ENCODE measurements at places on chromosomes 5 and 9. TPM values are rescaled to one million over a fixed set of nuclear protein-coding genes. Genes with fewer than 3 reads are reported as not detected.

Gene STC2
- polyA plus RNA-seq = not detected

DNA sequence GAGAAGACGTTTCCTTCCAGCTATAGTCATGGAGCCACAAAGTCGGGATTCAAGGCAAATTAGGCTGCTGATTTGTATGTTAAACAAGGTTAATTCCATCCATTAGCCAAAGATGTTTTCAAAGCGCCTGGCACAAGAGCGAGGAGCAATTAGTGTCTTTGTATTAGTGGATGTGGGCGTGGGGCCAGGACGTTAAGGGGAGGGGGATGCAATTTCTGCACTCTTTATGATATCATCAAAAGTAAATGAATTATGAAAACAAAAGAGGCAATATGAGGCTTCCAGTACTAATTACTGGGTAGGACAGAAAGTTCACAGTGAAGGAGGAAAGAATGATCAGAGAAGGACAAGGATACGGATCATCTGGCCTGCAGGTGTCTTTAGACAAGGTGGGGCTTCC, 230.9 kb upstream of the MSX2 start:
- no peak for DNase-seq

GRCh38 chr9:91935066-91935749, 14.8 kb downstream of the ROR2 start:
- DNase-seq = no peak

DNA sequence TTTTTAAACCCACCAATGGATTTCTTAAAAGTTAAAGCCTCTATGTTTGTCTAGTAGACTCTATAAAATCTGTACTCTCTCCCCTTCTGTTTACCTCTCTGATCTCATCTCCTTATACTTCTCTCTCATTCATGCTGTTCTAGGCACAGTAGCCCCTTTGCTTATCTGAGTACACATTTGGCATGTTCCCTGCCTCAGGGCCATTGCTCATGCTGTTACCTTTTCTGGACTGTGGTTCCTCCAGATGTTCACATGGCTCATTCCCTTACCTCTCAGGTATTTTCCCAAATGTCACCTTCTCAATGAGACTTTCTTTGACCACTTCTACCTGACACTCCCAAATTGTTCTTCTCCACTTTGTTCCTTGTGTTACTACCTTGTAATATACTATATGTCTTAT, 176.1 kb downstream of the CWC27 start:
- no peak for DNase-seq

Gene SPAG8
- 1.7 TPM for polyA plus RNA-seq

- DNase-seq = no peak
Measured at GRCh38 chr5:53425687-53426511, 54.5 kb upstream of the FST start.

DNA sequence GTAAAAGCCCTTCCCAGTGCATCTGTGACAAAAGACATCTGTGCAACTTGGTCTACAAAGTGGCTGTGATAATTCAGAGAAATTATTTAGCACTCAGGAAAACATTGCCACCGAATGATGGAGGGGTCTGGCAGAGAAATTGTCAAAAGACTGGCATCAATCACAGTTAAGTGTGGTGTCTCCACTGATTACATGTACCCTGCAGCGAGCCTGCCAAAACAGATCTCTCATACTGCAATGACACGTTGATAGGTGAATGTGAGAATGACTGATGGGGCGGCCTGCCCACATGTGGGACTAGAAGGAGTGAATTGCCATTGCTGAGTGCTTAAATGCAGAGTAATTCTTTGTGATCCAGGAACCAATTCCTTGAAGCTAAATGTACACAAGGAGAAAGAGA, 136.4 kb upstream of the PCSK5 start:
- DNase-seq = no peak

GRCh38 chr5:54900984-54901725, 84.2 kb downstream of the ESM1 start:
- no peak for DNase-seq

DNA sequence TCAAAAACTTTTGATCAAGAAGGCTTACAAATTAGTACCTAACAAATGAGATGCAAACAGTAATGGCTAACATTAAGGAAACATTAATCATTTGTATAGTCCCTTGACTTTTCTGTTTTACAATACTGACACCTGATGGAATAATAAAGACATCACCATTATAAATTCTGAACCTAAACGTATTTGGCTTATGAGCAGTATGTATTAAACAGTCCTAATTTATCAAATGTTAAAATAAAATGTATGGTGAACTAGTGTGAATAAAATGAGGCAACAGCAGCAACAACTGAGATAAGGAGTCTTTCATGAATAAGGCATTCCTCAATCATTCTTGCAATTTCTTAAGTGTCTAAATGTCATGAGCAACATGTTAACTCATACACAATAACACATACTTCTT, 6.0 kb downstream of the PUM3 start:
- DNase-seq = no peak

DNA sequence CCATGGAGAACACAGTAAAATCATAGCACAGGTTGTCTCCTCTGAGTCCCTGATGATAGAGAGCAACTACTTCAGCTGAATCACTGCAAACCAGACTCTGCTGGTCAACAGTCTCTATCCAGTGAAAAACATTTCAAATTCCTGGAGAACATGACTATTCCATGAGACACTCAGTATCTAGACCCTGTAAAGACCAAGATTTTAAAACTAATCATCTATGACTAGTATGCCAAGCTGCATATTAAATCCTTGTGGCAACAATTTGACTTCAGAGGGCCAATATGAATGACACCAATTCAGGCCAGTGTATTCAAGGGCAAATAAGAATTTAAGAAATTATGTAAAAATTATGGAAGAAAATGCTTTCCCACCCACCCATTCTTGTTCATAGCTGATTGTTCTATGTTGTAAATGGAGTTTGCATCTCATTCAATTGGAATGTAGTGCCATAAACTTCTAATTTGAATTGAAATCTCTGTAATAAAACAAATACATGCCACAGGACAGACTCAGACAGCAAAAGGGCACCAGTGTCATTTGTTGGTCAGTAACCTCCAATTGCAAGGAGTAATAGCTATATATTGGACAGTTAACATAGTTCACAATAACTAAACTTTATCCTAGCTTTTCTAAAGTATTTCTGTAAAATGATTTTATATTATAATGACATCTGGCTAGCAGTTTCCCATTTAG, 80.1 kb upstream of the LPAR1 start:
- DNase-seq = no peak

GRCh38 chr9:92055624-92056023, 59.6 kb downstream of the SPTLC1 start:
- DNase-seq = no peak

DNA sequence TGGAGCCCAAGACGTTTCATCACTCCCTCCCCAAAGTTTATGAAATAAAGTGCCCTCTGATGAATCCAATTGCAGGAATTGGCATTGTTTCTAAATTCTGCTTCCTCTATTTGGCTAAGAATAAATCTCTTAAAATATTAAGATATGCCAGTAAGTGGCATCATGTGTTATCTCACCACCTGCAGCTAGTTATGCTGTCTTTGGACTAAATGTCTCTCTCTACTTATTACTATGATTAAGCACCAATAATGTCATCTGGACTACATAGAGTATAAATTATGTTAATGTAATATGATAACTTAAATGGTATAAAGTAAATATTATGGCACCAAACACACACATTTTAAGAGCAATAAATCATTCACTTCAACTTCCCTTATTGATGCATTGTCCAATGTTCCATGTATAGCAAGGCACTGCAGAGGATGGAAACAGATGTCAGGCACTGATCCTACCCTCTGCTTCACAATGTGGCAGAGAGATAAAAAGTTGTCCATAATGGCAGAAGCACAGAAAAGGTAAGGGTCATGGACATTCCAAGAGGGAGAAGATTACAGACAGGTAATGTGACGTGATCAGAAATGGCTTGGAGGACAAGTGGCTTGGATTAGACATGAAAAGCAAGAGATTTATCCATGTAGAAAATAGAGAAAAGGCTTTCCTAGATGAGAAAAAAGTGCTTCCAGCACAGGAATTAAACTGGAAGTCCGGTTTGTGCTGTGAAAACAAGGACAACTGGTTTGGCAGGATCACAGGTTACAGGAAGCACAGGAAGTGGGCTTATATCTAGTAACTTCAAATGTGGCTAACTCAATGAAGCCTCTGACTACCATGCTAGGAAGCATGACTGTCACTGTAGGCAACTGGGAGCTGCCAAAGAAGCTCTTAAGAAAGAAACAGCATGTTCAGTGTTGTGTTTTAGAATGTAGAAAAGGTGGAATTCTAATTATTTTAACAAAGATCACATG, 26.7 kb downstream of the MARCHF11 start:
- DNase-seq = no peak

GRCh38 chr5:10145923-10146401, 103.7 kb downstream of the ATPSCKMT start:
- DNase-seq = no peak

DNA sequence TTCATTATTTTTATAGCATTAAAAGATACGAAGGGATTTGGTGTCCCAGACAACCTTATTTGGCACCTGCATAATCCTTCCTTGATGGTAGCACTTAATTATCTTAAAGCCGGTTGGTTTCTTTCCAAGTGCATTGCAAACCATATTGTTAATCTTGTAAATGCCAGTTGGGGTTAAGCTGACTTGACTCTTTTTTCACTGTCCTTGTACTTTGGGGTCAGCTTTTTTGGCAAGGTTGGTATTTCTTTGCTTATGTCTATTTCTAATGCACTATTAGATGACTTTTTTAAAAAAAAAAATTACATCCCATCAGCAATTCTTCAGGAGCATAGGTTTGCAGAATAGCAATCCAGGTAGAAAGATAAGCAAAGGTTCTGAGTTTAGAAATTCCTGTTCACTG, 466.8 kb upstream of the TLE4 start:
- DNase-seq = no peak
